ENCODE measurements at places on chromosomes 7 and 10. TPM values are rescaled to one million over a fixed set of nuclear protein-coding genes. Genes with fewer than 3 reads are reported as not detected.

Gene VSTM4
- total RNA-seq = under 0.01 TPM

Gene GNG11
- total RNA-seq = 171 TPM

Gene SPAM1
- total RNA-seq = not detected

Gene CPA1
- total RNA-seq = not detected

Gene PILRA
- total RNA-seq = not detected

Gene TMEM26
- total RNA-seq = 3.6 TPM

Gene ELOVL3
- not detected for total RNA-seq

Gene VSIR
- total RNA-seq = 6.5 TPM

Gene H2BK1
- not detected for total RNA-seq

Gene RAPGEF5
- 291 TPM for total RNA-seq

Gene PSMA2
- total RNA-seq = 201 TPM

Gene LIPJ
- total RNA-seq = not detected

Gene CPEB3
- 0.32 TPM for total RNA-seq

Gene EMX2
- 0.15 TPM for total RNA-seq

Gene SEMA4G
- 0.30 TPM for total RNA-seq

Gene KIAA1549
- total RNA-seq = 1.9 TPM

Gene VPS37D
- 2.9 TPM for total RNA-seq

Gene PLAC9
- total RNA-seq = 2.9 TPM

Gene EGR2
- total RNA-seq = not detected

Gene PGAM2
- total RNA-seq = not detected

Gene SPDYE18
- under 0.01 TPM for total RNA-seq

Gene GPRIN2
- not detected for total RNA-seq

Gene SPDYE9
- total RNA-seq = not detected

Gene ASZ1
- not detected for total RNA-seq

Gene PCDH15
- total RNA-seq = 0.30 TPM

Gene ELMO1
- total RNA-seq = 28.3 TPM

Gene HMX3
- total RNA-seq = not detected

Gene BZW2
- total RNA-seq = 119 TPM

Gene TMEM139
- 0.61 TPM for total RNA-seq

Gene CLDN4
- not detected for total RNA-seq

Gene DRGX
- not detected for total RNA-seq

Gene ZPBP
- not detected for total RNA-seq
